NCI-H1417 (cell line): ENCODE measurements at places on chromosomes 12 and 14.

GRCh38 chr12:64911081-64911480 lies 86.6 kb downstream of the TBC1D30 start:
- no peak for DNase-seq

DNA sequence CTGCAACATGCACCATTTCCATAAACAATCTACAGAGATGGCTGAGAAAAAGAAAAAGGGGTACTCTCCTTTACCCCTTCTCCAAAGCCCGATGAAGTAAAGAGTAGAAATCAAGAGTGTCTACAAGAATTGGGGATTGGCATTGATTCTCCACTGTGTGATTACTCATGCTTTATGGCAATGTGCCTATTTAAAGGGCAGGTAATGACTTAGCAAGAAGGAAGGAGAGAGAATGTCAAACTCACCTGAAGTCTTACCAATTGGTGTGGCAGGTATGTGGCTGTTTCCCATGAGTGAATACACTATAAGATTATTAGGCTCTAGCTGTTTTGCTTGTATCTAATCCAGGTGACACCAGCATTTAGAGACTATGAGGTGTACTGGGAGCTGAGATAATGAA lies 275.3 kb downstream of the CCER1 start:
- no peak for DNase-seq

- DNase-seq, result no peak
Observed at GRCh38 chr12:56358836-56359532, 923 bp downstream of the STAT2 start.

DNA sequence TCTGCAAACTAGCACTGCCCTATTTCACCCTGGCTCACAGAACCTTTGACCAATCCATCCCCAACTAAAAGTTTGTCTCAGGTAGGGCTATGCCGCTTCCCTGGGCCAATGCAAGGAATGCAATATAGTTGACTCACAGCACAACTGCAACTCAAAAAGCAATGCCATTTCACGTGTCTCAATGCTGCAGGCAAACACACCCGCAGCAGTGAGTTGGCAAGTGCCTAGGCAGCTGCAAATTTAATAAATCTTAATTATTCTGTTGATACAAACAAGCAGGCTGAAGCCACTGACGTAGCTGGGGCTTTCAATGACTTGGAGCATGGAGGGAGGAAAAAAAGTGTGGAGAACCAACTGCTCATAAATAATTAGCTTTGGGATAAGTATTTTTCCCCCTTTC lies 87.9 kb downstream of the SYNE3 start:
- DNase-seq, result no peak
